ENCODE measurements at places on chromosomes 7 and 10. TPM values are rescaled to one million over a fixed set of nuclear protein-coding genes. Genes with fewer than 3 reads are reported as not detected.

The EFCAB10 gene
- total RNA-seq = not detected

GRCh38 chr10:11553773-11554381 lies 57.6 kb downstream of the USP6NL start:
- DNase-seq = peak; percentile 37

DNA sequence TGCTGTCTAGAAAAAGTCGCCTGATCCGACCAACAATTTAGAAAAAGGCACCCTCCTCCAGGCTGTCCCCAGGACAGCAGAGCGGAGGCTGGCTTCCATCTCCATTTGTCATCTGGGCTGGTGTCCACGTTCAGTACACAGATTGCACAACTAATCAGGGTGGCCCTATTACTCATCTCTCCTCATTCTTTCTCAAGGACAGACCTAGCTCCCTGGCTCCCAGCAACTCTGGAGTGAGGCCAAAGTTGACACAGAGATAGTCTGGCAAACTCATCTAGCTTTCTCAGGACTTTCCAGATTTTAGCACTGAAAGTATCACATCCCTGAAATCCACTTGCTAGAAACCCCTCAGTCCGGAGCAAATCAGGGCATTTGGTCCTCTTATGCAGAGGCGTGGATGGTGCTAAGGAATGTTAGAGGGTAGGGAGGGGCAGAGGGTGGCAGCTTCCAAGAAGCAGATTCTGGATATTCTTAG lies 75.1 kb downstream of the DNAH11 start:
- DNase-seq = no peak

GRCh38 chr10:102230861-102231356 lies 4.8 kb downstream of the ELOVL3 start:
- DNase-seq = peak; percentile 77

GRCh38 chr10:3067118-3067858 lies at the start of gene PFKP:
Gene PFKP (plus strand): TSS chr10:3067548. CDS start chr10:3067596, 48 bp downstream.
- peak; percentile 83 for DNase-seq

The PTF1A gene
- not detected for total RNA-seq

The AKR1C8 gene
- not detected for total RNA-seq

DNA sequence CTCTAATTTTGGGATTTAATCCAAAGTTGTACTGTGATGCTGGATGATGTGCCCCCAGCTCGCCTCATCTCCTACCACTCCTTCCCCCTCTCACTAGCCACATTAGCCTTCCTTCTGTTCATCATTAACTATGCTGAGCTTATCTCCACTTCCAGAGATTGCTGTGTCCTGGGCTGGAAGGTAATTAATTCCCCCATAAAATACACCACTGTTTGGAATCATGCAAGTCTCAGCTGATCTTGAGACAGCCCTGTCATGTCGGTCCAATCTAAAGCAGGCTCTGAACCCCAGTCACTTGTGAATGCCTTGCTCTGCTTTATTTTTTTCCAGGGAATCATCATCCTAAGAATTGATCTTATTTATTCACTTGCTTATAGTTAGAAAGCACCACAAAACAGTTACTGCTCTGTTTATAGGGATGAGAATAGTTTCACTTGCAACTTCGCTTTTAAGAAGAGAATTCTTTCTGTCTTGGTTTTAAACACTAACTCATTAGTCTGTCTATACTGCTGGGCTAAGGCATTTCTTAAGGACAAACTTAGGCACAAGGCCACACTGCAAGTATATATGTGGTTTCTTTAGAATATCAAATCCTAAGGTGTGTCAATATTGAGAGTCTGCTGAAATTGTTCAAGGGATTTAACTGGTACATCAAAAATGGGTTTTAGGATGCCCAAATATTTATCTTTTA lies 341.1 kb upstream of the SEMA3A start:
- DNase-seq = no peak

GRCh38 chr7:151051108-151051507 lies 2.8 kb downstream of the ASIC3 start:
- DNase-seq = peak; percentile 76

The SPAM1 gene
- not detected for total RNA-seq

GRCh38 chr10:79494871-79495705 lies 17.2 kb upstream of the EIF5AL1 start:
- DNase-seq = no peak
